ENCODE measurements at places on chromosomes 2 and 18.

- DNase-seq: no peak
These were observed 144.6 kb upstream of the SETBP1 start for GRCh38 chr18:44536046-44536445.

GRCh38 chr18:75334869-75335268, 92.6 kb downstream of the SMIM21 start:
- no peak for DNase-seq

DNA sequence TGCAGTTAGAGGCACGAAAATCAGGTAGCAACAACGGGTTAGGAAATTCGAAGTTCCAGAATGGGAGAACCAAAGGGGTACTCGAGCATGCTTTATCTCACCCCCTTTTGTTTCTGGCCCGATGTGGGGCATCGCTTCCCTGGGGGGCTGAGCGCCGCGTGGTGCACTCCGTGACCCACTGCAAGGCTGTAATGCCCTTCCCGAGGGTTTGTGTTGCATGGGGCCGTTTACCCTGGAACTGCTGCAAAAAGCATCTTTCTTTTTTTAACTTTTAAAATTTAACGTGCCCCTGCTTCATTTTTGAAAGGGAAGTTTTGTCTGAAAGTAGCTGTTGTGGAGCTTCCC, 4.8 kb downstream of the GDF7 start:
- no peak for DNase-seq

DNA sequence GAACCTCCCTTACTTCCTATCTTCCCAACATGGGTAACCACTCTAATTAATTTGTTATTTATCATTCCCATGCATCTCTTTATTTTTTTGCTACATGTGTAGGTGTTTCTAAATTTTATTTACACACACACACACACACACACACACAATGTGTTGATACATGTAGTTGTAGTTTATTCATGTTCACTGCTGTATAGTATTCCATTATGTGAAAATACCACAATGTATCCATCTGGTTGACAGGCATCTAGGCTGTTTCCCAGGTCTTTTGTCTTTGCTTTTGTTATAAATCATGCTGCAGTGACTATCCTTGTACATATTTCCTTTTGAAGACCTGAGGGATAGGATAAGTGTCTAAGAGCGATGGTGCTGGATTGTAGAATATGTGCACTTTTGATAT, 59.7 kb downstream of the ACAA2 start:
- DNase-seq: no peak

- no peak for DNase-seq
These were observed 122.2 kb upstream of the MAP3K20 start for GRCh38 chr2:172953411-172953810.

- no peak for DNase-seq
These were observed 166.5 kb upstream of the OTX1 start for GRCh38 chr2:62884086-62884485.

DNA sequence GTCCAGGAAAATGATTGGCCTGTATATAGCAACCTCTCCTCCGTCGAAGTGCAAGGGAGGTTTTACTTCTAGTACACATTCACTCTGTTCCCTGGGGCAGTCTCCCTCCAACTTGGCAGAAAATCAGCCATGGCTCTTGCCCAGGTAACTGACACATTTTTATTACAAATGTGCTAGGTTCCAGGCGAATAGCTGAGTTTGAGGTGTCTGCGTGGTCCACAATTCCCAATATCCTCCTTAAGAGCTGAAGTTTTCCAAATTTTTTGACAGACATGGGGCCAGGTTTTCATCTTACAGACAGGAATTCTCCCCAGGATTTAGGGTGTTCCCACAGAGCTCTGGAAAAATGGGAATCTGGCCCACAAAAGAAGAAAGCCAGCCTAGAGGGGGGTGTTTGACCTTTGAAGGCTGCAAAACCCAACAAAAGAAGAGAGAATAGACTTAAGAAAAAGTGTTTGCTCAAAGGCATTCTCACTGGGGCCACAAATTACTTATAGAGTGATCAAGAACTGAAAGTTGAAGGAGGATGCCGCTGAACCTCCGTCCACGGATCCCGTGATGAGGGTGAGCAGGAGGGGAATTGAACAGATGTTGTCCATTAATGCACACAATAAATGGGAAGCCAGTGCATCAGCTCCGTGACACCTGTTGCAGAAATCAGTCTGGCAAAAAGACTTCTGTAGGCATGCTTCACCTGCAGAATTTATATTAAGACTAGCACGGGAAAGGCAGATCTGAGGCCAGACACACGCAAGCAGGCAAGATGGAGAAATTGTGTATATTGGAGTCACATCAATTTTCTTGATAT, 242.3 kb upstream of the COPS8 start:
- DNase-seq: no peak

DNA sequence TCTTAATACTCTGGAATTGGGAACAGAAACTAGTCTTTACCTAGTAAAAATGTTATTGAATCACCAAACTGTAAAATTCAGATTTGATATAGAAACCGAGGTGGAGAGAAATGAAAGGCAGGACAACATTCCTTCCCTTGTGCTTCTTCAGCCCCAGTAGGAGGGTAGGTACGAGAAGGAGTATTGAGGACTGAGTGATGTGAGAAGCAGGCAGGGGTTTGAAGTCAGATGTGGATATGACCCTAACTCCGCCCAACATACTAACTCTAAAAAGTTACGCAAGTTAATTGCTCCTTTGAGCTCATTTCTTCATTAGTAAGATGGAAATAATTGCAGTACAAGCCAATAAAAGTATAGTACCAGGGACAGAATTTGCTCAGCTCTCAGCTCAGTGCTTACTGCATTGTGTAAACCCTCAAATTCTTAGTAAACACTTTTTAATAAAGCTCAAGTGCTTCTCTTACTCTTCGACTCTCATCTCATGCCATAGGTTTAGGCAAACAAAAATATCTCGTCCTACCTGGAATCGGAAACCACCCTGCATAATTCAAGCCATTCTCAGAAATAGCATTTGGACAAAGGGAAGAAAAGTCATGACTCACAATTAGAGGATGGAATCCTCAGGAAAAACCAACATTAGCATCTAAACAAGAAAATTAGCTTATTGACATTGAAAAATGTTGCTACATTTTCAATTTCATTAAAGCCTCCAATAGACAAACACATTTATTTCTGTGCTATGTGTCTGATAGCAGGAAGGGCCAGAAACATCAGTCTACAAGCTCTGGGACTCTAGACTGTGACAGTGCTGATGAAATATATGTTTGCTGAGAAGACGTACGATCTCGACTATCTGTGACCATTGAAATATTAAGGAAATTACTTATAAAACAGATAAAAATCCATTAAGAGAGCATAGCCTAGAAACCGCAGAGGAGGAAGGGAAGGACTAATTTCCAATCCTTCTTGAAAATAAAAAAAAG, 161.3 kb downstream of the HNMT start:
- DNase-seq: no peak

DNA sequence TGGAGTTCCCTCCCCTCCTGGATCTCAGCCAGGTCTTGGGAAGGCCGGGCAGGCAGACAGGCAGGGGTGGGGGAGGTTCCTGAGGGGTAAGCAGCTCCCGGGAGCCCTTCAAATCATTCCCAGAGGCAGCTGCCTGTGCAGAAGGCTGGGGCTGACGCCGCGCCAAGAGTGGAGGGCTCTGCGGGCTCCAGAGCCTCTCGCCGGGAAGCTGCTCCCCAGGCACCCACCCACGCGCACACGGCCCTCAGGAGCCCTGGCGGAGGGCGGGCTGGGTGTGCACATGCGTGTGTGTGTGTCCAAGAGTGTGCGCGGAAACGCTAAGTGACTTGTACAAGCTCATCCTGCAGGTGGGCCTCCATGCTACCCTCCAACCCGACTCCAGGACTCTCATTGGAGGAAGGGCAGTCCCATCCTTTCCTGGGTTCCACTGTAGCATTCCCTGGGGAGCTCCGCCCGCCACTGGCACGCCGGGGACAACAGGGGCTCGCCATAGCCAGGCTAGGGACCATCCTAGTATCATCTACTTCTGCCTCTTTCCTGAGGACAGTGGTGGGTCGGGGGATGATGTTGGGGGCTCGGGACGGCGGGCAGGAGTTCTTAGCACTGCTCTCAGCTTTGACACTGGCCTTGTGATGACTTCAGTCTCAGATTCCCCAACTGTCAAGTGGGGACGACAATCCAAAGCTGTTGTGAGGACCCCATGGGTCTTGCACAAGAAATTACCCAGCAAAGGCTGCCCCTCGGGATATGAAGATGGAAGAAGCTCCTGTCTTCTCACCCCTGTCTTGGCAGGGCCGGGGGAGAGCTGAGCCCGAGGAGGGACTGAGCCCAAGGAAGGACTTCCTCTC, 50.3 kb downstream of the INHBB start:
- no peak for DNase-seq

- DNase-seq: no peak
These were observed 90.1 kb upstream of the RAB12 start for GRCh38 chr18:8519102-8519501.

- DNase-seq: no peak
These were observed 138.0 kb upstream of the KLHL14 start for GRCh38 chr18:32910694-32911296.

DNA sequence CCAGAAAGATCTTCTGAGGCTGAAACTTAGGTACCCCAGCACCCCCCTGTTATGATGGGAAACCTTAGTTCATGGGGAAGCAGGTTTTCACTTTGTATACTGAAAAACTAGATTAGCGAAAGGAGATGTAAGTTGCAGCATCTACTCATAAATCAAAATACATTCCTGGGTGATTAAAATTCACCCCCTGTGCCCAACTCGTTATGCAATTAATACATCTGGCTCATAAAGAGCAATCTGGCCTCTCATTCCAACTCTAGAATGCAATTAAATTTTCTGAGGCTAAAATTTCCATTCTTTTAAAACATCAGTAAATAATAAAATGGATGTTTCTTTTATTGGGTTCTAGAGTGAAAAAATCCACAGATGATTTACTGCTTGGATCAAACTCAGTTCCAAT, 110.9 kb upstream of the BZW1 start:
- DNase-seq: no peak

DNA sequence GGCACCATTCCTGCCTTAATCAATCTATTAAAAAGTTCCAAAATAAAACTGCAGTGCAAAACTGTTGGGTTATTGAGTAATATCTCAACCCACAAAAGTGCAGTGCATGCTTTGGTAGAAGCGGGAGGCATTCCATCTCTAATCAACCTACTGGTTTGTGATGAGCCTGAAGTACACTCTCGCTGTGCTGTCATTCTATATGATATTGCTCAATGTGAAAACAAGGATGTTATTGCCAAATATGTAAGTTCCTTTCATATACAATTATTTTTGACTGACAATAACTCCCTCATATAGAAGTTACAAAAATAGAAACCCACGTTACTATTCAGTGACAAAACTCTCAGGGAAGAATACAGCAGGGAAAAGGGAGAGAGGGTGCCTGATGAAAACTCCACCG, 43.0 kb downstream of the OSGEPL1 start:
- DNase-seq: no peak

DNA sequence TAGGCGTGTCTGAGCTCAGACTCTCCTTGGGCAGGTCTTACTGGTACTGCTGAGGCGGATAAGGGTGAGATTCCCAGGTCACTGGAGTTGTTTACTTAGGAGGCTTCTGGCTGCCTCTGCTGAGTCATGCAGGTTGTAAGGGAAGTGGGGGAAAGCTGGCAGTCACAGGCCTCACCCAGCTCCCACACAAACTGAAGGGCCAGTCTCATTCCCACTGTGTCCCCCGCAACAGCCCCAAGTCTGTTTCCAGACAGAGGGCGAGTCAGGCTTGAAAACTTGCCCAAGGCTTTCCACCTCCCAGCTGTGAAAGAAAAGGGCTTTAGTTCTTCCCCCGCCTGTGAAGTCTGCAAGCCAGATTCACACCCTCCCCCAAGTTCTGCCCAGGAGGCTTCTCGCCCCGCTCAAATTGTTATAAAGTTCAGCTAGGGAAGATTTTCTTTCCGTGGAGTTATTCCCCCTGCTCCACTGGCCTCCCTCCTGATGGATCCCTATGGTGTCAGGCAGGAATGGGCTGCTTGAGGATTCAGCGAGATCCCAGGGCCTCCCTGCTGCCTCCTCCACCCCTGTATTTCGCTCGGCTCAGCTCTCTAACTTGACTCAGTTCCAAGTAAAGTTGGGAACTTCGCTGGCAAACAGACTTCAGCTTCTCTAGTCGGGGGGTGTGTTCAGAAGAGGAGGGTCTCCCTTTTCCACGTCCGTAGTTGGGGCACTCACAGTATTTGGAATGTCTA, 248.6 kb downstream of the NR4A2 start:
- no peak for DNase-seq

DNA sequence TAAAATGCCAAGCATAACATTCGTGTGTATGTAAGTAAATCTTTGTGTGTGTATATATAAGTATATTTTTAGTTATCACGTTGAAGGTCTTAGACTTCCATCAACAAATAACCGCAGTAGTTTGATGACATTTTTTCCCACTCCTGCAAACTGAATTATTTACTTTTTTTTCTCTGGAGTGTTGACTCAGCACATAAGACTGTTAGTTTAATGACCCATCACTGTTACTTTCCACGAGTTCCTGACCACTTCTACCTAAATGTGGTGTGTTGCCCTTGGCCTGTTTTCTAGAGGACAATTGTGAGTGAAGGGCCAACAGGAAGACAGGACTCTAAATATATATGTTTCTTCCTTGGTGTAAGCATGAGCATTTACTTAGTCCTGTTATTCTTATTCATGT, 71.3 kb upstream of the TXNDC2 start:
- DNase-seq: no peak

DNA sequence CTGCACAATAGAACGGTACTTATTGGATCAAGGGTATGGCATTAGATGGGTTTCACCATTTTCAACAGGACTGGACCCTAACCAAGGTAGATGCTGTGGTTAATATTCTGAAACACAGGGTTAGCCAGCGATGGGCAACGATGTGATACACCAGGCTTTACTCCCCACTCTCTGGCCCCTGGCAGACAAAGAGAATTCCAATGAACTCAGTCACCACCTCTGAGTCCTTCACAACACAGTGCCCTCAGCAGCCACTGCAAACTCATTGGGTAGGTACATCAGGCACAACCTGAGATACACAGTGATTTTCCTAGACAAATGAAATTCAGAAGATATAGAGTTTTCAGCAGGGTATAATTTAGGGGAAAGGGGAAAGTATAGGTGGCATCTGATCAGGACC, 634.5 kb downstream of the ZEB2 start:
- no peak for DNase-seq

- DNase-seq: no peak
These were observed 83.7 kb downstream of the CERKL start for GRCh38 chr2:181573140-181573736.

DNA sequence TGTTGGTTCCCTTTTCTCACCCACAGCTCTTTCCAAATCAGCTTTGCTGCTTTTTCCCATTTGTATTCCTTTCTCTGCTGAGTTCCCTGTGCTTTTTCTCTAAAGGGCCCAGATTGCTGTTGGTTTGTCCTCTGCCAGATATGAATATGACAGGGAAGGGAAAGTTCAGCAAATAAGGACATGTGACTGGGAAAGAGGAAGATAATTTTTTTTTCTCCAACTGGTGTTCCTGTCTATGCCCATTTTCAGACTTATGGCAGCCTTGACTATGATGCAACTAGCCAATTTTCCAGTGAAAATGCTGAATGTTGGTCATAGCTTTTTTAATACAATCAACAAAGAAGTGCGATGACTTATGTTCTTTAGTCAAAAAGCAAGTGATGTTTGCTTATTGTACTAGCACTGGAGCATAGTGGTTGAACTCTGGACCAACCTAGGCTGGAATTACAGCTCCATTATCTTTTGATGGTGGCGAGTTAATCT, 7.7 kb downstream of the MDH1 start:
- no peak for DNase-seq

GRCh38 chr2:204576362-204576979, 31.2 kb downstream of the PARD3B start:
- no peak for DNase-seq

- no peak for DNase-seq
These were observed 416.1 kb downstream of the ARHGAP15 start for GRCh38 chr2:143545059-143545948.

GRCh38 chr2:150169237-150169629, 318.2 kb downstream of the RND3 start:
- no peak for DNase-seq
